NCI-H1105 (cell line): ENCODE measurements at places on chromosomes 5 and 9.
A peak's percentile ranks its signal among the peaks of the same experiment; 100 is the strongest.

- DNase-seq = no peak
These were observed 21.5 kb upstream of the MYO10 start for GRCh38 chr5:16957304-16958196.

- no peak for DNase-seq
These were observed 42.7 kb downstream of the TENT4A start for GRCh38 chr5:6755941-6756340.

GRCh38 chr5:133052317-133053175 is 733 bp downstream of the HSPA4 start:
- DNase-seq = no peak

- peak; percentile 32 for DNase-seq
These were observed 36.2 kb upstream of the ADAM19 start for GRCh38 chr5:157611571-157612476.

GRCh38 chr5:175021321-175021720 is 296.9 kb downstream of the MSX2 start:
- no peak for DNase-seq

DNA sequence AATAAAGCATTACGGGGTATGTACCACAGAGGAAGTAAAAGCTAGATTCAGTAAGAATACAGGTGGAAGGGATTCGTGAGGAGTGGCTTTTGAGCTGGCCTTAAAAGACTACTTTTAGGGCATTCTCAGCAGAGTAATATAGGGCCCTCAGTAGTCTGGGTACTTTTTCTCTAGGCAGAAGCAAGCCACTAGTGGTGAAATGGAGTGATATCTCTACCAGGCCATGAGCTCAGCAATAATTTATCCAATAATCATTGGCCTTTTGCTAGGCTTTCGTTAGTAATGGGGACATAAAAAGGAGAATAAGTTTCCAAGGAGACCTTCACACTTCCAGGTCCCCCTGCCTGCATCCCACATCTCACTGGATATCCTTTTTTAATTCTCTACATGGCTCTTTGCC is 1.7 kb downstream of the POLR3G start:
- no peak for DNase-seq

DNA sequence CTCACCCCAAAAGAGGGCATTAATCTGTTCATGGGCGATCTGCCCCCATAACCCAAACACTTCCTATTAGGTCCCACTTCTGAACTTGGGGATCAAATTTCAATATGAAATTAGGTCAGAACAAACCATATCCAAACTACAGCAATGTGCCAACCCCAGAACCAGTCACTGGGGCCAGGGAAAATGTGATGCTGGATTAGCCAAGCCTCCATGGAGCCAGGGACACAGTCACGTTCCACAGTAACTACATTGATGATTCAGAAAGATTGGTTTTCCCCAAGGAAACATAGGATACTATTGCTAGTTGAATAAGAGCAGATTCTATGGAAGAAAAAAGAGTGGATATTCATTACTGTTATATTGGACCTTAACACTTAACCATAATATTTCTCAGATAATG is 84.2 kb downstream of the GIN1 start:
- no peak for DNase-seq

DNA sequence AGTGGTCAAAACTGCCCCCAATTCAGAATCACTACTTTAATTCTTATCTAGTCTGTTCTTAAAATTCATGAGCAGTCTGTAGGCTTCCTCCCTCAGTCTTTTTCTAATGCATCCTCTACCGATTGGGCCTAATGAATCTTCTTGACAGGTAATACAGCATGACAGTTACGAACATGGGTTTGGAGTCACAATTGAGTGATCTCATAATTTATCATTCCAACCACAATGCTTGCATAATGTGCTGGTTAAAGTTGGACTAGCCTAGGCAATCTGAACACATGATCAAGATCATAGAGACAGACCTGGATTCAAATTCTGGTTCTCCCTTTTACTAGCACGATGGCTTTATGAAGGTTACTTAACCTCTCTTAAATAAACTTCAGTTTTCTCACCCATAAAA is 33.1 kb upstream of the SETD9 start:
- DNase-seq = no peak

GRCh38 chr5:39650008-39650762 is 225.4 kb upstream of the DAB2 start:
- DNase-seq = no peak

DNA sequence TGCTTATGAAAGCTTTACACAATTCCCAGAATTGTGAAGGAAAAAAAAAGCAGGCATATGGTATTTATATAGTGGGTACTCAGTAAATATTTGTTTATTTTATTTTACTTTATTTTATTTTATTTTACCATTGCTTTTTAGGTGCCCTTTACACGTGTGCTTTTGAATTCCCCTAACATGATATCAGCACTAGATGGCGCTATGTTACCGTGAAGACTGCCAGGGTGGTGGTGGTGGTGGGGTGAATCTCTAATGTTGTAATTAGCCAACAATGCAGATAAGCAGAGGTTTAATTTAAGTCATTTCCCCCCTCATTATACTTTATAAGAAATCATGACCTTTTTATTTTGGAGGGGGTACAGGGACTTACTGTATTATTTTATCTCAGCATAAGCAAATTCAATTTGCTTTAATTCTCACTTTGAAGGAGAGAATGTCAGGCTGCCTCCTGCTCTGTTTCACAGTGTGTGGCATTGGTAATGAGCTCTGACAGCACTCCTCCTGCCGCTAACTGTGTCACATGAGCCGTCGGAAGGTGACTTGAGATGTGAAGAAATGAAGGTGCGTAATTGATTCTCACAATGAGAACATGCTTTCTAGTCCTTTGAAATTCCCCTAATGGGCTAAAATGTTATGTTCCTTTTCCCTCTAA is 165.6 kb downstream of the YTHDC2 start:
- no peak for DNase-seq

DNA sequence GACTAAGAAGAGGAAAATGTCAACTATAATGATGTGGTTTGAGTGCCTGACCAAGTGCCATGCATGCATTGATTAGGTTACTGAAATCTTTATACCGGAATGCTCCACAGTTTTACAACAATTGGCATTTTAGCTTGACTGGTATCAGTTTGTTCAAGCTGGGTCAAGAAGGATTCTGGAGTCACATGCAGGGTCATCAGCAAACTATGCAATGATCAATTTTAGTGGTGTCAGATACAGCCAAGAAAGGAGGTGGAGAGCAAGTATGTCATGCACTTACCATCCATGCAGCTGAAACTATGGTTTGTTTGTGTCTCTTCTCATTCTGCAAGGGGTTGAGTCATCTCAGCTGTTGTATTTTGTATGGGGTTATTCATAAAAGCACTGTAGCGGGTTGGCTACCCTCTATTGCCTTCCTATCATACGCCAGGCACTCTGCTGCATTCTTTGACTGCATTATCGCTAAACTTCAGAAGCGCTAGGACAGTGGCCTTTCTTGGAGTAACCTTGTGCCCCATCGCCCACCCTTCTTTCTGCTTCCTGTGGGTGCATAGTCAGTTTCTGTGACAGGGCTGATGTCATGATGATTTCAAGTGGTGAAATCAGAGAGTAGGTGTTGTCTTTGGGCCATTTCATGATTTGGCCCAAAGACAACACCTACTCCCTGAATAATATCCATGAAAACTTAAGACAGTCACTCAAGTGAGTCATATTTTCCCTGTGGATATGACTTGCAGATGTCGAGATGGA is 145.4 kb downstream of the MTX3 start:
- no peak for DNase-seq

DNA sequence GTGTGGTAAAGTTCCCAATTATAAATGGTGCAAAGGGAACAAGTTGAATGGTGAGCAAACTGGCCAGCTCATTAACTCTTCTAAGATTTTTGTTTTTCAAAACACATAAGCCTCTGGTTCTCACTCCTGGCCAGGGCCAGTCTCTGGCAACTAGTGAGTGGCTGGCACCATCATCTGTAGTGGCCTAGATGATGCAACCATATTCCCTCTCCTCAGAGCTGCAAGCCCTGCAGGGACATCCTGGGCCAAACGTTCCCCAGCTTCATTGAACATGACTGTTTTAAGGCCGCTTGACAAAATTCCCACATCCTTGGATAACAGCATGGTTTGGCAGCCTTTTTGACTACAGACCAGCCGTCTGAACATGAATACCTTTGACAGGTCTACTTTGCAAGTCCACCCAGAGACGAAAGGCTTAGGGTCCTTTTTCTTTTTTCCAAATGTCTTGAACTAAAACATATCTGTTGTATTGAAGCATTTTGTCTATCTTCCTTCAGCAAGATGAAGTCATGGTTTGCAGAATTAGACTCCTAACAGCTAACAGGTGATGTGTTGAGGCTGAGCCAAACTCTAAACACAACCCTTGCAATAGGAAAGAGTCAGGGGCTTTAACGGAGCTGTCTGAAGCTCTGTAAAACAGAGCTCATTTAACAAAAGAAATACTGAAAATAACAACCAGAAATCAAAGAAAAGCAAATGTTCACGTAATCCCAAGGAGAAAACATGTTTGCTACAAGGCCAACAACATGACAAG is 23.8 kb downstream of the MACROH2A1 start:
- no peak for DNase-seq

DNA sequence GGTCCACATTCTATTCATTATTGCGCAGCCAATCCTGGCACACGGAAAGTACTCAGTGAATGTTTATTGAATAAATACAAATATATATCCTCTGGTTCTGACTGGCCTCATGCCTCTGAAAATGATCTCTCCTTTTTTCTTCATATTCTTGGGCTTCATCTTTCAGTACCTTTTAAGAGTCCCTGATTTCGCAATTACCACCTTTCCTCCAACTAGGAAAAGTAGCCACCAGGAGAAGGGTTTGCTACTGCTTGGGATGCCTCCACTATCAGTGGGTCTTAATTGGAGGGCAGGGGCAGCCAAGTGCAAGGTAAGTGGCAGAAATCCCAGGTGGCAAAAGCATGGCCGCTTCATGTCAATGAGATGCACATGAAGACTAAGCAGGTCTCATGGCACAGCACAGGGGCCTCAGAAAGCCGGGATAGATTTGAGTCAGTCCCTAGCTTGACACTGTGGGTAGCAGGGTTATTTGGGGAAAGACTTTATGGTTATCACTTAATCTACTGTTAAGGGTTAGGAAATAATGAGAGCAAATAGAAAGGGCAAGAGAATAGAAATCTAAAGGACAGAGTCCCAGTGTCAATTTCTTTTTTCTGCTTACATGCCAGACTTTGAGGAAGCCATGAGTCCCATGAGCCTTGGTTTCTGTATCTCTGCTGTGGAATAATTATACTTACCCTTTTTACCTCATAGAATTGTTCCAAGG is 361.1 kb downstream of the MAN2A1 start:
- no peak for DNase-seq

DNA sequence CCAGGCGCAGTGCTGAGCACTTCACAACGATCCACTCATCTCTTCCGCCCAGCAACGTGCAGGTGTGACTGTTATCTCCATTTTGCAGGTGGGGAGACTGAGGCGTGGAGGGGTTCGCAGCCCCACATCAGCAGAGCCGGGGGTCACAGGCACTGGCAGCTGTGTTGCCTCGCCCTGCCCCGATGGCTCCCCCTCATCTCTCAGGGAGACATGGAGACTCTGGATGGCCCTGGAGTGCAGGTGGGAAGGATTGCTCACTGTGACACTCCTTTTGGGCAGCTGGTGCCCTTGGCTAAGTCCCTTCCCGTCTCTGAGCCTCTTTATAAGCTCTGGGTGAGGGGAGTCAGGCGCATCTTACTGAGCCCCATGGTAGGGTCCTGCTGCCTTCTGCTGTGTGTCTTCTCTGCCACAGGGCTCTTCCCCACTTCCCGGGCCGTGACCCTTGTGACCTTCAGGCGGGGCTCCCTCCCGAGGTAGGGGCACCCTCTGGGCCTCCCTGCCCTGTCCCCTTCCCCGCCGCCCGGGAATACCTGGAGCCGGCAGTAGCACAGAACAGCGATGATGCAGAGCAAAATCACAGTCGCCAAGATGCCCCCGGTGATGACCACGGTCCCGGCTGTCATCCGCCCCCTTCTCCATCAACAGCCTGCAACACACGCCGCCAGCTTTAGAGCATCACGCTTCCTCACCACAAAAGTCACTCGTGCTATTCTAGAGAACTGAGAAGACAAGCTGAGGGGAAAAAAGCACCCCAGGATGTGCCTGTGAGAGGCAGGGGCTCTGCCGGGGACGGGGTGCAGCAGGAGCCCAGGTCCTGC is 29.4 kb downstream of the FAM163B start:
- no peak for DNase-seq

- no peak for DNase-seq
These were observed 210.7 kb upstream of the DMRT1 start for GRCh38 chr9:630817-631216.
